ENCODE measurements at places on chromosomes 2 and 18. TPM values are rescaled to one million over a fixed set of nuclear protein-coding genes. Genes with fewer than 3 reads are reported as not detected.

Gene INHBB
- total RNA-seq: not detected

Gene IL18R1
- total RNA-seq: 1.2 TPM

Gene NT5DC4
- total RNA-seq: not detected

Gene KIF1A
- not detected for total RNA-seq

Gene CPS1
- total RNA-seq: 10.8 TPM

Gene ADD2
- total RNA-seq: not detected

Gene FABP1
- not detected for total RNA-seq

Gene EN1
- not detected for total RNA-seq

Gene CFC1
- total RNA-seq: not detected

Gene DES
- not detected for total RNA-seq

Gene PLEKHH2
- 2.5 TPM for total RNA-seq

Gene LRRTM4
- total RNA-seq: not detected

Gene OTX1
- total RNA-seq: 4.2 TPM

Gene CRYBA2
- not detected for total RNA-seq

Gene SGPP2
- 16.4 TPM for total RNA-seq

Gene CNTNAP5
- total RNA-seq: not detected

Gene SLC9A2
- total RNA-seq: 0.07 TPM

Gene FAM237A
- not detected for total RNA-seq

Gene TMEM185B
- 24.2 TPM for total RNA-seq

Gene SERPINB4
- total RNA-seq: 5.0 TPM

Gene DGKD
- 7.3 TPM for total RNA-seq

Gene DNAJC5G
- total RNA-seq: not detected

Gene TMEM163
- not detected for total RNA-seq

Gene GKN2
- total RNA-seq: not detected

Gene FAM98A
- total RNA-seq: 53.2 TPM

Gene GPR35
- 0.28 TPM for total RNA-seq

Gene TEKT4
- not detected for total RNA-seq

Gene EFR3B
- 0.28 TPM for total RNA-seq

Gene MPP4
- total RNA-seq: 0.35 TPM

Gene ATP8B1
- total RNA-seq: 23.5 TPM

Gene CCDC121
- total RNA-seq: 0.21 TPM

Gene PRSS56
- not detected for total RNA-seq

Gene NT5C1B
- not detected for total RNA-seq

Gene MROH2A
- total RNA-seq: not detected

Gene MALT1
- 13.7 TPM for total RNA-seq

Gene HOXD12
- not detected for total RNA-seq

Gene CDCA7
- total RNA-seq: 32.7 TPM

Gene NEU2
- total RNA-seq: not detected

Gene SULT1C4
- not detected for total RNA-seq

Gene PIEZO2
- 0.78 TPM for total RNA-seq

Gene VWA3B
- not detected for total RNA-seq

Gene OSR1
- 2.7 TPM for total RNA-seq

Gene CPLX4
- total RNA-seq: not detected

Measured in airway epithelial cell (primary cell).